Right forelimb (tissue), 1 donor: ENCODE measurements at places on chromosomes 7 and 10.

DNA sequence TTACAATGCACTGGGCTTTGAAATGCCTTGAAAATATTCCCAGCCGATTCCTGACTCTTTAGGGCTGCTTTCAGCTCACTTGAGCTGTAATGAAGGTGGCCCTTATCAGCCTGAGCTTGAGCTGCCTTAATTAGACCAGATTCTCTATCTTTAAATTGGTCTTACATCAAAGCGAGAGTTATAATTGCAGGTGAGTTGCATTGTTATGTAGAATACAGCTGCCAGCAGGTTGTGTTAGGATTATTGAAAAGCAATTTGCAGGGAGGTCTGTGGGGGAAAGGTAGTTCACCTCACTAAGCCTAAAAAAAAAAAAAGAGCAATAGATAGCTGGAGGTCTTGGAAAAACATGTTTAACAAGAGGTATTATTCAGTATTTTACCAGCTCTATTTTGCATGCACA is 142.2 kb upstream of the HABP2 start:
- DNase-seq: no peak

GRCh38 chr10:116521424-116522290 is 24.1 kb upstream of the PNLIP start:
- DNase-seq: no peak

- DNase-seq: no peak
Observed at GRCh38 chr10:14062528-14063260, 268.0 kb downstream of the FRMD4A start.

- DNase-seq: no peak
Observed at GRCh38 chr7:7859411-7859810, 109.2 kb upstream of the GLCCI1 start.

- DNase-seq: no peak
Observed at GRCh38 chr7:5439572-5440496, 16.2 kb upstream of the TNRC18 start.

DNA sequence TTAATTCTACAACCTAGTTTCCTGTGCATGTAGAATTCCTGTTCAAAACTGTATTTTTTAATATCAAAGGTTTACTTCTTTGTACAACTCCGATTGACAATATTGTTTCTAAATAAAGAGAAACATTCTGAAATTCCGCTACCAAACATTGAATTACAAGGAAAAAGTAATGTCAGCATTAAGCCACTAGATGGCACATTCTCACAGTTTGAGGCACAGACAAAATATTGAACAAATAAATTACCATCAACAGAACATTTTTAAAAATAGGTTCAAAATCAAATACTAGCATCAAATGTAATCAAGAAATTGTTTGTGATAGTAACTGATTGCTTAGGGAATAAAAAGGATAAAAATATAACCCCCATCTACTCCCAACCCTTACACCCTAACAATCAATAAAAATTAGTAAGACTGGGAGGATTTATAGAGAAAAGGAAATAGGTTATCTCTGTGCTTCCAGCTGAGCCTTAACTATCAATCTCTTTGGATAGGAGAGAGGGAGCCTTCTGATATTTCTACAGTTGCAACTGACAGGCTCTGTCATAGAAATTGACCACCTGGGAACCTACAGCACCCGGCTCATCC is 86.6 kb upstream of the C7orf33 start:
- no peak for DNase-seq

DNA sequence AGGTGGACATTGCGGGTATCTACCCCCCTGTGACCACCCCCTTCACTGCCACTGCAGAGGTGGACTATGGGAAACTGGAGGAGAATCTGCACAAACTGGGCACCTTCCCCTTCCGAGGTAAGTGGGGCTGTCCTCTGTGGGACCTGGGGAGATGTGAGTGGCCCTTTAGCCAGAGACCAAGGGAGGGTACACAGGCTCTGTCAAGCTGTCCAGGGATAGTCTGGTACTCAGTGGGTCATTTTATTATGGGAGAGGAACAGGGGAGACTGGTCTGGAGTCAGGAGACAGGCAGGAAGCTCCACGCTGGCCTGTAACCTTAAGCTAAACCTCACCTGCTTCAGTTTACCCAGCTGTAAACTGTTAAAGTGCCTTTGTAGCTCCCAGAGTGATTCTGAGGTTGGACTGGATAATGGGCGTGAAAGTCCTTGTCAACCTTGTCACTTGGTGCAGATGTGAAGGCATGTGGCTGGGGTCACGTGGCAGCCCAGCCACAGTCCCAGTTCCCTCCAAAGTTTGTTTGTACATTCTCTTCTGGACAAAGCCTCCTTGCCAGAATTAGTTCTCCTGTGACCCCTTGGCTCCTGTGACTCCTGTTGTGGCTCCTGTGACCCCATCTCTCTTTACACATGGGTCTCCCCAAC is 729 bp downstream of the HOGA1 start:
- DNase-seq: no peak

- DNase-seq: no peak
Observed at GRCh38 chr10:62580396-62580795, 206.2 kb downstream of the ZNF365 start.

GRCh38 chr10:11042357-11042756 is 24.7 kb downstream of the CELF2 start:
- no peak for DNase-seq

GRCh38 chr10:118481871-118482270 is 113.6 kb downstream of the PRLHR start:
- DNase-seq: no peak

- DNase-seq: no peak
Observed at GRCh38 chr7:3010161-3010560, 33.5 kb downstream of the CARD11 start.

DNA sequence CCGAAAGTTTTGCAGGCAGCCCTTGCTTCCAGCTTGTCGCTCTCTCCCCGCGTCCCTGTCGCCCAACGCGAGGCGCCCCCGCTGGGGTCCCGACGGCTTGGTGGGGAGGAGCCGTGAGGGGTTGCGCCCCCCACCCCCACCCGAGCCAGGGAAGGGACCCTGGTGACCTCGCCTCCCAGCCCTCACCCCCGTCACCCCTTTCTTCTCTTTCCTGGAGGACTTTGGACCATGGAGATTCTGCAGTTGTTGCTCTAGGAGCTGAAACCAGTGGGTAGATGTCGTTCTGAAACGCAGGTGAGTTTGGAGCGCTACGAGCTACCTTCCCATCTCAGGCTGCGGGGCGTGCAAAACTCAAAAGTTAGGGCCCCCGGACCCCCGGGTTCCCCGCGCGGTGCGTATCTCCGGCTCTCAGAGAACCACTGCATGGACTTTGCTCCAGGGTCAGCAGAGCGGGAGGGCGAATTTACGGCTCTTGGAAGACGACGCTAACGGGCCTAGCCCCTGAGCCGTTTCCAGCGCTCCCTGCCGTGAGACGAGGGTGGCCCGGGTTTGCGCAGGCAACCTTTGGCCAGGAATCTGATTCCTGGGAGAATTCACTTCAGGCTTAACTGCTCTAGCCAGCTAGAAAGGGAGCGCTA is 684 bp upstream of the ATXN7L1 start:
- DNase-seq: peak; percentile 64

- DNase-seq: no peak
Observed at GRCh38 chr10:58578366-58578765, 65.7 kb downstream of the BICC1 start.

- DNase-seq: no peak
Observed at GRCh38 chr7:139284252-139284896, 53.3 kb downstream of the UBN2 start.

DNA sequence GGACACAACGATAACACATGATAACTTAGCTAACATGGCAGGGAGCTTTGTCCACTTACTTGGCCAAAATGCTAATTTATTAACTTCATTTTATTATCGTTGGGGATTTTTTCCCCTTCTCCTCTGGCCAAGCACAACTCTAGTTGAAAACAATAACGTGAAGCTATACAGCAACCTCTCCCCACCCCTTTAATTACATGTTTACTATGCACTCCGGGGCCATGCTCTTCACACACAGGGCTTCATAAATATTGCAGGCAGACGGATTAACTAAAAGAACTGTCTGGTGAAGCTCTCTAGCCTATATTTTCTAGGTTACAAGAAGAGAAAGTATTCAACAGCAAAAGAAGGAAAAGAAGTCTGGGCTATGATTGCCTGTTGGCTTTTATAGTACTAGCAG is 51.7 kb downstream of the XRCC2 start:
- DNase-seq: no peak

GRCh38 chr7:144415858-144416257 is 12.4 kb upstream of the NOBOX start:
- DNase-seq: no peak

DNA sequence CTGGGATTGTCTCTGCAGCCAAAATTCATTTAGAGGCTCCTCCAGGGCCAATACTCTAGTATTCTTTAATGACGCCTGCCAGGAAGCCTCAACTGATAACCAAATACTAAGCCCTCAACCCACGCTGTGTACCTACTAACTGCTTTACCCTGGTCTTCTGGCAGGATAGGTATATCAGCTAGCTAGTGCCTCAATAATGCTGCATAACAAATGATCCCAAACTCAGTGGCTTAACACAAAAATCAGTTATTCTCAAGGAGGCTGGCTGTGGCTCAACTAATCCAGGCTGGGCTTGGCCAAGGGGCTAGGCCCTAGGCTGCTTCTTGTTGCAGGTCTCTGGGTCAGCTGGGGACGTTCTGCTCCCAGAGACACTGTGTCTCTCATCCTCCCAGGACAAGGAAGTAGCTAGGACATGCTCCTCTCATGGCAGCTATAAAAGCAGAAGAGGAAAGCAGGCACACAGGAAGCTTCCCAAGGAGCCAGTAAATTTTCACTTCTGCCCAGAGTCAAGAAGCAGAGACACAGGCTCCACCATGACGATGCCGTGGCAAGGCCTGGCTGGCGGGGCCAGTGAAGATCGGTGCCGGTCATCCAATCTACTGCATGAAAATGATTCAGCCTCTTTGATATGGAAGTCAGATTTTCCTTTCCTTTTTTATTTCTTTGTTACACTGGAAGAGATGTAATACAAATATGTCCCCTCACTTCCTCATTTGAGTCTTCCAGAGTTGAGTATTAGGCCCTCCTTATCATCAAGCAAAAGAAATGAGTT is 28.6 kb upstream of the COL13A1 start:
- no peak for DNase-seq

DNA sequence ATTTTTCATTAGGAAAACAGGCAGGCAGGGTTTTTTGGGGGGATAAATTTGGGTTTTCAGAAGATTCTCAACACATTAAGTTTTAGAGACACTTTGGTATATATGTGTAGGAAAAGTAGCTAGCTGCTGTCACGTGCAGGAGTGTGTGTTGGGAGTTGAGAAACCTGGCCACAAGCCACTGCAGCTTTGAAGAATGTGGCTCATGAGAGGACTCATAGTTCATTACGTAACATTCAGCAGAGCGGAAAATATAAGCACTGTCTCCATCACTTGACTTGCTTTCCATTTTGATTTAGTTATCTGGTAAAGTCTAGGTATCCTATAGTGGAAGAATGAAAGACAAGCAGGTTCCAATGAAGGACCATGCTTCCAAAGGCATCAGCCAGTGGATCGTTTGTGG is 31.2 kb downstream of the SMNDC1 start:
- DNase-seq: peak; percentile 48

DNA sequence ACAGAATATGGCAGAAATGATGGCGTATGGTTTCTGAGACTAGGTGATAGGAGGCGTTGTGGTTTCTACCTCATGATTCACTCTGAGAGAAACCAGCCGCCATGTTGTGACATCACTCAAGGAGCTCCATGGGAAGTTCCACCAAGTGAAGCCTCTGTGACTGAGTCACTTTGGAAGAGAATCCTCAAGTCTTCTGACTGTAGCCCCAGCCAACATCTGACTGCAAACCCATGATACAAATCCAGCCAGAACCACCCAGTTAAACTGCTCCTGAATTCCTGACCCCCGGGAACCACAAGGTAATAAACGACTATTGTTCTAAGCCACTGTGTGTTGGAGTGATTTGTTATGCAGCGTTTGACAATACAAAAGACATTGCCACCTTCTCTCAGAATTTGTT is 91.1 kb upstream of the CARD11 start:
- no peak for DNase-seq

GRCh38 chr10:28387140-28387539 is 84.3 kb upstream of the MPP7 start:
- DNase-seq: no peak

DNA sequence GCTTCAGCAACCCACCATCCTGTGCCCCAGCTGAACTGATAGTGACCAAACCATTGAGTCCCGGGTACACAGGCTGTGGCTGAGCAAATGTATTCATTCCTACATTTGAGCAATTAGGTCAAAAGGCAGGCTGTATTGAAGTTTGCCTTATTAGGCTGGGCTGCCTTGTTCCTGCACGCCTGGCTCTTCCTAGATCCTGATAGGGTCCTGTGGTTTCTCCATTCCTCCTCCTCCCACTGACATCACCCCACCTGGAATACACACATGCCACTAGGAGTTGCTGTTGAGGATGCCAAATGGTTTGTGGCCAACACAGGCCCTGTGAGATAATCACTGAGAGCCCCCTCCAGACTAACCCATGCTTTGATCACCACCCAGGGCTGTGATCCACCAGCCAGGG is 66.4 kb upstream of the FGFR2 start:
- no peak for DNase-seq

GRCh38 chr10:1257274-1257673 is 201.1 kb downstream of the WDR37 start:
- no peak for DNase-seq

GRCh38 chr10:17386021-17386420 is 68.4 kb downstream of the ST8SIA6 start:
- no peak for DNase-seq

- no peak for DNase-seq
Observed at GRCh38 chr7:28799619-28800018, 158.5 kb downstream of the TRIL start.

GRCh38 chr10:85851325-85851724 is 515.3 kb downstream of the GRID1 start:
- DNase-seq: no peak

- no peak for DNase-seq
Observed at GRCh38 chr7:18430810-18431209, 64.7 kb upstream of the HDAC9 start.

DNA sequence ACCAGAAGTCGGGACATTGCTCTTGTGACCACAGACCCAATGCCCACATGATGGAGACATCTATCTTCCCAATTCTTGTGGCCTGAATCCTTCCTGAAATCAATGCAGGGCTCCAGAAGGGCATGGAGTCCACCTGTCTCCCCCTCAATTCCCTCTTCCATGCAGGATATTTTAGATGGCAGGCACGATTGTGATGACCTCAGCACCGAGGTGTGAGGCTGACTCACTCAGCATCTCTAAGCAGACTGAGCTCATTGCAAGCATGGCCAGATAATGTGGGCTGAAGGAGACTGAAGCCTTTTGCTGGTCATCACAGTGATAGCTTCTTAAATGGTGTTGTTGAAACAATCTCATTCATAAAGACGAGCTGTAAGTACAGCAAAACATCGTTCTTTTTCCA is 374.9 kb upstream of the PODXL start:
- no peak for DNase-seq

DNA sequence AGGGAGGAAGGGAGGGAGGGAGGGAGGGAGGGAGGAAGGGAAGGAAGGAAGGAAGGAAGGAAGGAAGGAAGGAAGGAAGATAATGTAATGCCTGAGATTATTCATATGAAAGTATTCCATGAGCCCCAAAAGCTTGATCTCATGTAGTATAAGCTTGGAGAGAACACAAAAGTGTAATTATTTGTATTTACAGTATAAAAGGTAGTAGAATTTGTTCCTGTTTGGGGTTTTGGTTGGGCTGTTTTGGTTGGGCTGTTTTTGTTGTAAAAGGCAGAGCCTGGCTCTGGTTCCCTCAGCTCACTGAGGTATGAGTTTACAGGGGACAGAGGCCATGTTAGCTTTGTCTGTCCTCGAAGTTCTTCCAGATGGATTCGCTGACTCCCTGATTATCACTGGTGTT is 45.3 kb upstream of the EBLN1 start:
- no peak for DNase-seq
